ENCODE measurements at places on chromosomes 7 and 10.

DNA sequence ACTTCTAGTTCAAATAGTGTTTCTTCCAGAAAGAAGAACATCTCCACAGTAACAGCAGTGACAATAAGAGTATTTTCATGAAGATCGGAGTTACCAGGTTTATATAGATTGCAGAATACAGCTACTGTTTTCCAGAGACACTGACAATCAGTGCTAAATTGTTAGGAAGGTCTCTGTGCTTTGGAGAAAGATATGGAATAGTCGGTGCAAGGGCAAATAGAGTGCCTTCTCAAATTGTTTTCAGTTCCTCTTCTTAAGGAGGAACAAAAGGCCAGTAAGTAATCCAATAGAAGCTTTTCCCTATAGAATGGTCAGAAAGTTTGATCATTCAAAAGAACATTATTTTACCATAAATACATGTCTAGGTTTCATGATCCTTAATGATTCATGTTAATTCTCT, 2.6 kb upstream of the KIAA1217 start:
- DNase-seq = no peak

DNA sequence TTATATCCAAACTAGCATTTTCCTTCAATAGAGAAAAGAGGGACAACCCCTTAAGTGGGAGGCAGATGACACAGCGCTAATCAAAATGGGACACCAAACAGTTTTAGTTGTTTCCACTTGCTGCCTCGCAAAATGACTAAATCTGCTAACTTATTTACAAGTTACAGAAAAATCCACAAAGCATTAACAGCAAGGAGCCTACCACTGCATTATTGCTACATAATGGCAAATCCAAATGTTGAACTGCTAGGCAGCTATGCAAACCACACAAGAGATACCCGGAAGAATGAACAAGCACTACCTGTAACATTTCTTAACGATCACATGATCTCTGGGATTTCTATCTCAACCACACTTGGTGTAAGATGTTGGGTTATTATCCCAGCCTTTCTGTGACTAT, 96.7 kb downstream of the SFMBT2 start:
- no peak for DNase-seq

- DNase-seq = no peak
Measured at GRCh38 chr7:17016402-17017010, 134.7 kb upstream of the AGR3 start.

DNA sequence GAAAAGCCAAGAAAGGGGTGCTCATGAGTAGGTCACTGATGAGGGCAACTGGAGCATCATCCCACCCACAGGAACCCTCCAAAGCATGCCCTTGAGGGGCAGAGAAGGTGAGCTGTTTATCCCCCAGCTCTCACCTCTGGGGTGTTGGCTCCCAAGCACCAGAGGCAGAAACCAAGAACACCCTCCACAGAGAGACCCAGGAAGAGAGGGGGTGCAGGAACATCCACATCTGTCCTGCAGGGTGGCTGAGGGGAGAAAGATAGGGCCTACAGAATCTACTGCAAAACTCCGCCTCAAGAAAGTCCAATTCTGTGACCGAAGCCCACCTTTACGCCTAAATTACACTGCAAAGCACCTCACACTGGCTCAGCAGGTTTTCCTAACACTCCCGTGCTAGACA, 40.1 kb downstream of the GPAM start:
- no peak for DNase-seq

DNA sequence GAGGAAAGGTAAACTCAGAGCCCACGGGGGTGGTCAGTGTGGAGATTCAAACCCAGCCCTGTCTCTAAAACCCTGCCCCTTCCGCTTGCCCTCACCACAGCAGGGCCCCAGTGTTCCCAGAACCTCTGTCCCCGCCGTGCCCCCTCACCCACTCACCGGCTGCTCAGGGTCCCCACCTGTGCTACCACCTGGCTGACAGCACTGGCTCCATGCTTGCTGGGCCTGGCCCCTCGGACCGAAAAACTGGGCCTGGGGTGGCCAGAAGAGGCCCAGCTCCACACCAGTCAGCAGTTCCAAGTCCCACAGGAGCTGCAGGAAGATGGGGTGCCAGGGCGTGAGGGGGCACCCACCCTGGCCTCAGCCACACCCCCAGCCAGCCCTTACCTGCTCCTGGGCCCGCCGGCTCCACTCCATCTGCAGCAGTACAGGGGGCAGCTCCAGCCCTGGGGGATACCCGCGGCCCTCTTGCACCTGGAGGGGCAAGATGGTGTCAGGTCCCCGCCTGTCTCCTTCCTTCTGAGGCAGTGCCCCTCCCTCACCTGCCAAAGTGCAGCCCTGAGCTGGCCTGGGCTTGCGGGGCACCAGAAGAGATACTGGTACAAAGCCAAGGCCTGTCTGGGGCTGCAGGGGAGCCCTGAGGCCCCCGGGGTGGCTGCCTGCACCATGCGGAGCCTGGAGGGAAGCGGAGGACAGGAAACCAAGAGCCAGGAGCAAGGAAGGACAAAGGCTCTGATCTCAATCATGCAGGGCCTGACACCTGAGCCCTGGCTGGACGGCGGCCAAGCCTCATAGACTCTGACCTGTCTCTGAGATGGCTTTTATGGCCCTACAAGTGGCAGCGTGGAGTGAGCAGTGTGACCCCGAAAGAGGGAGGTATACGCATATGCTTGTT, 11.7 kb downstream of the ATP6V1F start:
- DNase-seq = no peak

DNA sequence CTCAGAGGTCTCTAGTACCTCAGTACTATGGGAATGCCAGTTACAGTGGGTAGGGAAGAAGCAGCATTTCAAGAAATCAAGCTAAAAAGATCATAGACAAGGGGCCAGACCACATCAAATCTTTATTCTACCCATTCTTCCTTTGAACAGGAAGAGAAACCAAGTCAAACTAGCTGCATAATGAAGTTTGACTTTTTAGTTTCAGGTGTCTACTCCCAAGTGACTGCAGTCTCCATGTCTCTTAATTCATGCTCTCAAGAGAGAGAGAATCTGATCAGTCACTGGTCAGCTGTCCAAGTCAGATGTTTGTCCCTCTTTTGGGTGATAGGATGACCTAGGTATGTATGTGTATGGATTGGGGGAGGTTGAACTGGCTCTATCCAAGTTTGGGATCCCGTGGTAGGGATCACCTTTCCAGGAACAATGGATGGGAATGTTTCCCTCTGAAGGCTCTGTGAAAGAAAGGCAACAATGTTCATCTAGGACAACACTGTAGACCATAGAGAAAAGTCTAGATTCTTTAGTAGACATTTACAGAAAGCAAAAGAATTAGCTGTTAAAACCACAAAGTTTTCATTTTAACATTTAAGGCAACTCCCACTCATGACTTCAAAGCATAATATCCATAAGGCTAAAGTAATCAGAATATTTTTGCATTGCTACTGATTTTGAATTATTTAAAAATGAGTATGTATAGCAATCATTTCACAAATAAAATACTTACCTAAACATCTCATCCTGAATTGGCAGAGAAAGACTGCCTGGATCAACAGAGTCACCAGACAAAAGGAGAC, 30.1 kb upstream of the PRTFDC1 start:
- no peak for DNase-seq

DNA sequence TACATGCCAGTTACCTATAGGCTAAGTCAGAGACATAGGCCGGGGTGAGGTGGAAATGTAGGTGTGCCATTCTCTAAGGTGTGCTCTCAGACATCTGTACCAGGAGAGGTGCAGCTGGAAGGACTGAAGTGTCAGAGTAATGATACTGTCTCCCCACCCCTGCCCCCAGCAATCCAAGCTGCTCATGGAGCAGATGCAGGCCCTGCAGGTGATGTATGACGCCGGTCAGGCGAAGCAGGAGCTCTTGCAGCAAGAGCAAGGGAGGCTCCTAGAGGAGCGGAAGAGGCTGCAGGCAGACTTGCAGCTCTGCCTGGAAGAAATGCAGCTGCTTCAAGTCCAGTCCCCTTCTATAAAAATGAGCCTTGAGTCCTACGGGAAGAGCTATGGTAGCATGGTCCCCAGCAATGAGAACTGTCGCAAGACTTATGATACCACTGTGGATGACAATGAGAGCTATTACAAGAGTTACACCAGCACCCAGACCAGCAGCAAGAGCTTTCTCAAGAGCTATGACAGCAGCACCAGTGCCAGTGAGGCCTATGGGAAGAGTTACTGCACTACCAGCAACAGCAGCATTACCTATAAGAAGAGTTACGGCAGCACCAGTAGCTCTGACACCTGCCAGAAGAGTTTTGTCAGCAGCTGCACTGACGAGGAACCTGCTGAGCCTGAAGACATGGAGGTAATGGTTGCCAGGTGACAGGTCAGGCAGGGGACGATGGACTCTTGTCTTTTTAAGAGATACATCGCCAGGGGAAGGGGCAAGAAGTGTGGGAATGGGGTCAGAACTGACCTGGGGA, 18.4 kb upstream of the FLNC start:
- DNase-seq = no peak

GRCh38 chr7:131858611-131859010, 302.2 kb upstream of the PODXL start:
- DNase-seq = no peak

DNA sequence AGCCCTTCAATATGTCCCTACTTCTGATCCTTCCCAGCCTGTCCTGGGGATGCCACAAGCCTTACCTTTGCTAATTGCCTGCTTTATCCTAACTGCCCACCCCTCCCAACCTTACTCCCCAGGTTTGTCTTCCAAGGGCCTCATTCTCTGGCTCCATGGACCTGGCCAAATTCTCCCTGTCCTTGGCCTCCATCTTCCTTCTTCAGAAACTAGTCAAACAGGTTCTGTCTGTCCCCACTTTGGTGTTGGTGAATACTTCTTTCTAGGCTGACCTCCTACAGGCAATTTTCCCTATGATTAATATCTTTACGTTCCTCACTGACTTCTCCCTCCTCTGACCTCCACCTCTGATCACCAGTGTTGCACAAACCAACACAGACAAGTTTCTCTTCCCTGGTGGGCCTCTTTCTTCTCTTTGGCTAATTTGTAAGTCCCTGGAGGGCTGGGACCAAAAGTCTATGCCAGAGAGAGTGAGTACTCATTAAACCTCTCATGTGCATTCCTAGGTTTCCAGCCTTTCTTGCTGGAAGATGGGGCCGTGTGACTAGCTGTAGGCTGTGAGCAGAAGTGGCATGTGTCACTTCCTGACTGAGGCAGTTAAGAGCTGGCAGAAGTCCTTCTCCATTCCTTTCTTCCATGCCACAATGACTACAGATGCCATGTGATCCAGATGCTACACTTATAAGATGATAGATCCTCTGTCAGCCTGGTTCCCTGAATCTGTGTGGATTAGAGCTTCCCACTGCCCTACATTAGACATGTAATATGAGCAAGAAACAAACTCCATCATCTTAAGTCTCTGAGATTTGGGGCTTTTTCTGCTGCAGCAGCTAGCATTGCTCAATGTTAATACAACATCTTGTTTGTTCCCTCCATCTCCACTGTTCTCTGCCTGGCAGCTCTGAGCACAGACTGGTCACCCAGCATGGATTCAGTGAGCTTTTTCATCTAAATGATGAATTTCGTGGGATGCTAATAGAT, 382.7 kb downstream of the RPS24 start:
- DNase-seq = no peak

- DNase-seq = no peak
Measured at GRCh38 chr7:23594879-23595604, 2.1 kb upstream of the CCDC126 start.

- no peak for DNase-seq
Measured at GRCh38 chr10:61903928-61904344, 2.4 kb downstream of the ARID5B start.

DNA sequence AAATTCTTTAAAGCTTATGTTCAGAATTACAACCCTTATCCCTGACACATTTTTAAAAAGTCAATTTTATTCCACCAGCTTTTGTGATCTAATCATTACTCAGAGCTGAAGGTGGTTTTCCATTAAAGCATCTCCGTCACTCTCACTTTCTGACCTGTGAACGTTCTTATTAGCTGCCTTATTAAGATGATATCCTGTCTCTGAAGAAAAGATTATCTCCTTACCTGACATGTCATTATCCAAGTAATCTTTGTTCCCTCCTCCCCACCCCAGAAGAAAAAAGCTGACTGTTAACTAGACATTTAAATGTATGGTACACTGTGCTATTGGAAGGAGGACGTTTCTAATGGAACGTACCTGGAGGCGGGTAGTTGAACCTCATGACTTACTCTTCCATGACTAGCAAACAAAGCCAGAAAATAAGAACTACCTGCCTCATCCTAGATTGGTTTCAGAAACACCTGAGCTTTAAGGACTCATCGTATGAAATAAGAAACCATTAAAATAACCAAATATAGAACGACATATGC, 708.7 kb downstream of the PARD3 start:
- DNase-seq = no peak

- no peak for DNase-seq
Measured at GRCh38 chr10:84176351-84176750, 2.8 kb downstream of the GPR15LG start.

DNA sequence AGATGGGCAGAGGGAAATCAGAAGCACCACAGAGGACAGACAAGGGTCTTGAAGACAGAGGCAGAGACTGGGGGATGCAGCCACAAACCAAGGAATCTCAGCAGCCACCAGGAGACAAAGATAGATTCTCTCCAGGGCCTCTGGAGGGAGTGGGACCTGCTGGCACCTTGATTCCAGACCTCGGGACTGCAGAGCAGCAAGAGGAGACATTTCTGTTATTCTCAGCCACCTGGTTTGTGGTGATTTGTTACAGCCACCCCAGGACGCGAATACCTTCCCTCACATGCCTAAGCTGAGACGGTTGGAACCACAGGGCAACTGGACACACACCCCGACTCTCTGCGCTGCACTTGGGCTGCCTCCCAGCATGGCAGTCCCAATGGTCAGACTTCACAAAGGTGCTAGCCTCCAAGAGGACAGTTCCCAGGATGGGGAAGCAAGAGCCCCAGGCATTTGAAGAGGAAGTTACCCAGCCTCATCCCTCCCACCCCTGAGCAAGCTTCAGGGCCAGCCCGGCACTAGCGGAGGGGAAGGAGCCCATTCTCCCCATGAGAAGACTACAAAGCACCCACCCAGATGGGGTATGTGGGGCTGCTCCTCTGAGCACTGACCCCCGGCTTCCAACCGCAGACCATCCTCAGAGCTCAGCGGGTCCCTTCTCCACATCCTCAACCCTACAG, 104.6 kb upstream of the INSIG1 start:
- DNase-seq = no peak

- DNase-seq = no peak
Measured at GRCh38 chr7:30931929-30932540, 20.4 kb downstream of the AQP1 start.

DNA sequence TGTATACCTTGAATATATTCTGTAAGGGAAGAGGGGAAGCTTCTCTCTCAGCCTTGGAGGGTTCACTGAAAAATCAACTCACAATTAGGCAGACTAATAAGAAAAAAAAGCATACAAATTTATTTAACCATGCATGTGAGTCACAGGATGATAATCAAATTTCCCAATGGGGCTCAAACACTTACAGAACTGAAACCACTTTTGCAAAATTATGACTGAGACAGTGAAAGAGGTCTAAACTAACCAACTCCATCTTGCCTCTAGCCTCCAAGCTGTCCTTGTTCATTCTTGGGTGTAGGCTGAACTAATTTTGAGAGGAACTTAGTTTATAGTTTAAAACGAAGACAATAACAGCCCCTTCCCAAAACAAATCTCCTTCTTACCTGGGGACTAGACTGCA, 618.3 kb upstream of the AUTS2 start:
- DNase-seq = no peak
